ENCODE measurements at places on chromosomes 2 and 18.

- DNase-seq: no peak
Observed at GRCh38 chr18:43031169-43031568, 84.3 kb downstream of the RIT2 start.

DNA sequence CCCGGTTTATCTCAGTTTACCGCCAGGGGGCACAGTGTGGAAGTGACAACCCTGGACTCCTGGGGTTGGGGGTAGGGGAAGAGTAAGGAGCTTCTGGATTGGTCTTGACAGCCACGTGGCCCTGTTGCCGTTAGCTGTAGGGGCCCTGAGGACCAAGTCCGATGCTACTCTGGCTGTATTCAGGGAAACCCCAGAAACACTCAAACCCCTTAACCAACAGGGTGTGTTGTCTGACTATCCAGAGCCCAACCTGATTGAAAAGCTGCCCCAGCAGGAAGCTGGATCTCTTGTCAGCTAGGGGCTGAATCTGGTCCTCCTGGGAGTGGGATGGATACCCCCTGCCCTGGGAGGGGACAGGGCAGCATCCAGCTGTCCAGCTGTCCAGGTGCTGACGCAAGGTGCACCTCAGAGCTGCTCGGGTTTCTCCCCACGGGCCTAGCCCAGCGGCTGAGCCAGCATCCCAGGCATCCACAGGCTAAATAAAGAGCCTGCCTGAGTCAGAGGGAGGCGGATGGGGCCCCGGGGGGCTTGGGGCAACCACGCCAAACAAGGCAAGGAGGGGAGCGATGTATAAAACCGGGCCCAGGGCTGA is 3.1 kb upstream of the GMPPA start:
- DNase-seq: peak; percentile 87

GRCh38 chr2:144115739-144116291 is 404.1 kb downstream of the ZEB2 start:
- DNase-seq: peak; percentile 31

GRCh38 chr18:29378651-29379136 is 1201.8 kb upstream of the CDH2 start:
- no peak for DNase-seq

All from fibroblast of skin of scalp (primary cell).